ENCODE measurements at places on chromosomes 1 and 21.

GRCh38 chr1:204812842-204813241, 57.8 kb upstream of the NFASC start:
- no peak for DNase-seq

GRCh38 chr1:219664310-219665029, 51.6 kb upstream of the ZC3H11B start:
- DNase-seq, result no peak

- no peak for DNase-seq
These were observed 29.0 kb upstream of the KDM4A start for GRCh38 chr1:43620956-43621355.

GRCh38 chr1:89799495-89799894, 21.3 kb upstream of the LRRC8D start:
- DNase-seq, result no peak

DNA sequence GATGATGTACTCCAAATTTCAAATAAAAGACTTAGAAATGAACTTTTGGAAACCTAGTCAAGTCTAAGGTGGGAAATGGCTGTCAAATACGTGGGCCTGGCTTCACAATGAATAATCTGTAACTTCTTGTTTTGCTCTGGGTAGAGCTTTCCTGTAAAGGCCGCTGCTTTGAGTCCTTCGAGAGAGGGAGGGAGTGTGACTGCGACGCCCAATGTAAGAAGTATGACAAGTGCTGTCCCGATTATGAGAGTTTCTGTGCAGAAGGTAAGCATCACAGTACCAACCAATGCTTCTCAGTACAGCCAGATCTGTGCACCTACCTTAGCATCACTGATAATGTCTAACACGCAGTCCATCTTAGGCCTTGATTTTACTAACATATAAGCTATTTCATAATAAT, 73.6 kb downstream of the TPR start:
- DNase-seq, result no peak

- DNase-seq, result no peak
These were observed 19.5 kb downstream of the USP25 start for GRCh38 chr21:15749082-15749860.

GRCh38 chr1:111990878-111991718, 1.6 kb upstream of the KCND3 start:
- no peak for DNase-seq

- DNase-seq, result no peak
These were observed 261.8 kb downstream of the FOXD2 start for GRCh38 chr1:47699492-47700235.

DNA sequence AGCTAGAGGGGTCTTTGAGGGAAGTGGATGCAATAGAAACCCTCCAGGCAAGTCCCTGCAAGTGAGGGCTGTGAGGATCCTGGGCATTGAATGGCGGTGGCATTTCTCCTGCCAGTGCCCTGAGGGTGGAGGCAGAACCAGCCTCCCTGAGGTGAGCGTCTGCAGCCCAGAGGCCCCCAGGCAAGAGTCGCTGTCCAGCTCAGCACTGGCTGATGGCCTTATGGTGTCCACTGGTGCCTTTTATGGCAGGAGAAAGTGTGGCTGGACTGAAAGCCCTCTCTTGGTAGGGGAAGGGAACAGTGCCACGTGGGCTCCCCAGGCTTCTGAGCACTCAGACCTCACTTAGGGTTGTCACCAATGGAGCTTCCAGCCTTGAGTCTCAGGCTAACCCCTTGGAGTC, 77.3 kb downstream of the SH3BGR start:
- no peak for DNase-seq

GRCh38 chr1:112982853-112983536, 27.0 kb upstream of the SLC16A1 start:
- DNase-seq, result no peak

DNA sequence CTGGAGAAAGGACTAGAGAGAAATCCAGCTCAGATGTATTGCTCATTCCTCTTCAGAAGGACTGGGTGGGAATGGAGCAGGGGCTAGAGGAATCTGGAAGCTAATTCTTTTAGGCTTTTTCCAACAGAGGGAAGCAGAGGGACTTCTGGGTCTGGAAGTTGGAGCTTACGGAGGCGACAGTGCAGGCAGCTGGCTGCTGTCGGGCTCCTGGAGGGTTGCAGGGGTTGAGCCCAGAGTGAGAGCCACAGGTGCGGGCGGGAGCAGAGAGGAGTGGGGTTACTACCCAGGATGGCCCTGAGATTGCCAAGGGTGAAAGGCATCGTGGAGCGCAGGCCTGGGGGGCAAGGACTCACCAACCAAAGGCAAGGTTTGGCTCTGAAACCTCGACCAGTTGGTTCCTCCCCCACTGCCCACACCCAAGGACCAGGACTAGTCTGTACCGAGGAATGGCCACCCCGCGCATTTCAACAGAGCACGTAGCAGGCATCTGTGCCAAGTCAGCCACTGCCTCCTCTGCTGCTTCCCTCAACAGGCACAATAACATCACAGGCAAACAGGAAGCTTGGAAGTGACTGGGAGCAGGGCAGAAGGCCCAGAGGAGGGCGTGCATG, 22.7 kb upstream of the EDN2 start:
- DNase-seq, result no peak

DNA sequence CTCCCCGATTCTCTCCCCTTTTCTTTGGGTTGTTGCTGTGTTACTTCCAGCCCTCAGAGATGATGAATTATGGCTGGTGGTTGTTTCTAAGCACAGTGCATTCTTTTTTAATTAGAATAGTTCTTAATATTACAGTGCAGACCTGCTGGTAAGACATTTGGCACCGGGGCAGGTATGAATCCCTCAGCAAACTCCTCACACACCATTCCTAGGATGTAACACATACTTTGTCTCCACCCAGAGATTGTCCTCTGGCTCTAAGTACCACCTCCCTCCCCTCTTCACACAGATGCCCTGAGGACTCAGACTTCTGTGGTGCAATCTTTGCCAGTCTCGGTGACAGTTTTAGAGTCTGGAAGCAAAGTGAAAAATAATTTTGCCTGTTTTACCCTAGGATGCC, 143.1 kb downstream of the HLX start:
- no peak for DNase-seq

GRCh38 chr1:156677616-156678596, 699 bp upstream of the NES start:
- DNase-seq, result no peak

GRCh38 chr1:12556368-12556930, 61.6 kb downstream of the DHRS3 start:
- DNase-seq, result no peak

DNA sequence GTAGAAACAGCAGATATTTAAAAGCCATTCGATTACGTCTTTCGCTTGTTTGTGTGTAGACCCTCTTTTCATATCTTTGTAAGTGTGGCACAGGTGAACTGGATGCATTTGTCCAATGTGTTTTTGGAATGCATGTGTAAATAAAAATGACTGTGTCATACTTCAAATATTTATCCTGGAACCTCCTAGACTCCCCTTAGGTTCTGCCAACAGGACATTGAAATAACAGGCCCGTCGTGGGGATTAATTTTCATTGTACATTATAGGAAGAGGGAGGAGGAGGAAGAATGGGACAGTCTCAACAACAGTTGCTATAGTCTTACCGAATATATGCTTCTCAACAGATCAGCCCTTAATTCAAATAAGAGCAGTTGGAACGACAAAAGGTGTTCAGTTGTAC, 95.8 kb downstream of the PRKAB2 start:
- DNase-seq, result no peak

- no peak for DNase-seq
These were observed 65.2 kb downstream of the FAAP20 start for GRCh38 chr1:2129256-2129943.

- DNase-seq, result no peak
These were observed 26.2 kb downstream of the RLF start for GRCh38 chr1:40187399-40187798.

DNA sequence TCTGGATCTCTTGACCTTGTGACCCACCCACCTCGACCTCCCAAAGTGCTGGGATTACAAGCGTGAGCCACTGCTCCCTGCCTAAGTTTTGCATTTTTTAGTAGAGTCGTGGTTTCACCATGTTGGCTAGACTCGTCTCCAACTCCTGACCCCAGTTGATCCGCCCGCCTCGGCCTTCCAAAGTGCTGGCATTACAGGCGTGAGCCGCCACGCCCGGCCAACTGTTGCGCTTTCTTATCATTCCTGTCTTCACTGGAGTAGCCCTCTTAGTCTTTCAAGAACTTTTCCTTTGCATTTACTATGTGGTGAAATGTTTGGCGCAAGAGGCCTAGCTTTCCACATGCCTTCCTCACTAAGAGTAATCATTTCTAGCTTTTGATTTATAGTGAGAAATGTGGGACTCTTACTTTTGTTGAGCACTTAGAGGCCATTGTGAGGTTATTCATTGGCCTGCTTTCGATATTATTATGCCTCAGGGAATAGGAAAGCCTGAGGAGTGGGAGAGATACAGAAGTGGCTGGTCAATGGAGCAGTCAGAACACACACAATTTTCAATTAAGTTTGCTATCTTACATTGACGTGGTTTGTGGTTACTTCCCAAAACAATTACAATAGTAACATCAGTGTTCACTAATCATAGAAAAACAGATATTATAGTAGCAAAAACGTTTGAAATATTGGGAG, 111.0 kb downstream of the ZMYM4 start:
- no peak for DNase-seq

DNA sequence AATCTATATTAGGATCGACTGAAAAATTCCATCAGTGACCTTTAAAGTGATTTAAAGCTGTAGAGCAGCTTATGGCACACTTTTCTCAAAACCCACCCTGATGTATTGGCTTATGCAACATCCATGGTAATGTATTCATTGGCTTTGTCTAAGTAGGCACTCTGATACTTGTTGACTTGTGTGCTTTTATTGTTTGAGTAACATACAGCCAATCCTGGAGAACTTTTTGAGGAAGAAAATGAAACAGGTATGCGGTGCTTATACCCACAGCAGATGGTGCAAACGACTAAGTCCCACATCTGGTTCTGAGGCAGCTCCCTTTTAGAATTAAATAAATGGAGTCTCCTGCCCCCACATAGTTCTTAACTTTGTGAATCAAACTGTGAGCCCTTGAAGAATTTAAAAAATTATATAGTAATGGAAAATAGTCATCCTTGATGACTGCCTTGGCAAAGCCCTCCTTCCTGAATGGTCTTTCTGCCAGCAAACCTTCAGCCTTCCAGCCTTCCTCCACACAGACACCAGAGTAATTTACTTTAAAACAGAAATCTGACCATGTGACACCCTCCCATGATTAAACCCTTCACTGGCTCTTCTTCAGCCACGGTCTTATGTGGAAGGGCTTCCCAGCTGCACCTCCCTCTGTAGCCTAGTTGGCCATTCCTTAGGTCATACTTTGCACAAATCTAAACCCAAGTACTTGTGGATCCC, 116.0 kb downstream of the BCAR3 start:
- DNase-seq, result no peak

GRCh38 chr1:213443415-213443814, 392.4 kb downstream of the RPS6KC1 start:
- no peak for DNase-seq

DNA sequence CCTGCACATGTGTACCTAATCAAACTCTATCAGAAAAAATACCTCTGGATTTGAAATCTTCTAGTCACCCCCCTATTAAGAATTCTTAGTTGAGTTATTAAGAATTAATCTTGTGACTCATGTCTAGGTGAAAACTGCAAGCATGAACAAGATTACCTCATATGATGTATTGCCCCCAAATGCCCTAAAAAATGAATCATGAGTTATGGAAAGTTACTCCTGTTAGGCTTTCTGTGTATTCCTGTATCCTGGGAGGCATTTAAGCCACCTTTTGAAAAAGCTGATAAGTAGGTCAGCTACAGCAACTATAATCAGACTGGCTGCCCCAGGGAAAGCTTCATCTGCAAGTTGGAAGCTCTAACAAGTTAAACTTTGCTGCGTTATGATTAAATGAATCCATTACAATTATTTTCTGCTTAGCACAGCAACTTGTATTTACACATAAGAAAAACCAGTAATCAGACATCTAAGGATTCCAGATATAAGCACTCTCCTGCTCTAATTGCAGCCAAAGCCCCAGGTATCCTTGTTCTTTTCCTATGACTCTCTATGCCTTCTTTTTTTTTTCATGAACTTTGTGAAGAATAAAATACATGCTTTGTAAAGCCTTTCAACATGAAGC, 147.7 kb downstream of the NTPCR start:
- no peak for DNase-seq

GRCh38 chr1:32855861-32856617, 14.7 kb downstream of the FNDC5 start:
- no peak for DNase-seq

- no peak for DNase-seq
These were observed 34.1 kb downstream of the KIAA1614 start for GRCh38 chr1:180946541-180947498.

DNA sequence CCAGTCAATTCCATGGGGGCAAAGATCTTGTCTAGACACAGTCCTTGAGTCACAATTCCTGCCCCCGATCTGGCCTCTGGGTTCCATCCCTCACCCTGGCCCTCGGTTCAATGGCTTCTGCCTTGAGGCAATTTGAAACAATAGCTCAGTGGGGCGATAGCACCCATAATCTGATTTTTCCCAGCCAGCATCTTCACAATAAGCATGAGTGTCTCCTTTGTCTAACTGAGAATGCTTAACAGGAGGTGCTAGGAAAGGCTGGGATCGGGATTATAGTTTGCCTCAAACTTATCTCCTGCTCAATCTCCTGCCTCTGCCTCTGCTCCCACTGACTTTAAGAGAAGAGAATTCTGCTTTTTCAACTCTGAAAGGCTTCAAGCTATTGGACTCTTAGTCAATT, 293.9 kb upstream of the PROX1 start:
- DNase-seq, result no peak
